ENCODE measurements at places on chromosomes 1 and 21.
A peak's percentile ranks its signal among the peaks of the same experiment; 100 is the strongest.

GRCh38 chr1:19070197-19070651 lies 113.7 kb upstream of the IFFO2 start:
- no peak for DNase-seq

DNA sequence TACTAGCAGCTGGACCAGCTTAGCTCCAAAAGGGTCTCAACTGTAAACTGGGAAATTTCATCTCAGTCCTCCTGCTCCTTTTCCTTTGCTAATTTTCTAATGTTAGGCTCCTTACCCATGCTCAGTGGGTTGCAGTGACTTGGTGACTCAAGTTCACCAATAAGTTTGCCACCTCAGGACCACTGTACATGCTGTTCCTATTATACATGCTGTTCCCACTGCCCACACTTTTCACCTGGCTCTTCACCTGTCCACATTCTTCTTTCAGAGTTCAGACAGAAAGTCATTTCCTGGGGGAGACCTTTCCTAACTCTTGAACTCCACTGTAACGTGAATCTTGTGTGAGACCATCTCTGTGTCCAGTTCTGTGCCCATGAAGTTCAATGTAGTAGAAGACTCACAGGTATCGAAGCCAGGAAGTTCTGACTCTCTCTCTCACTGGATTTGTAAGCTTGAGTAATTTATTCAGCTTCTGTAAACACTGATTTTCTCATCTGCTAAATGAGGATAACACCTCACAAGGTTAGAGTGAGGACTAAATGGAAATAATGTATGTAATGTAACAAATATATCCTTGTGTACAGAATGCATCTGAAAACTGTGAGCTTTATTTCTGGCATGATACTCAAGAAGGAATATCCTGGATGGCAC lies 17.9 kb downstream of the CD2 start:
- DNase-seq: no peak

- DNase-seq: no peak
These were observed 20.6 kb upstream of the RNU1-4 start for GRCh38 chr1:16719571-16720350.

GRCh38 chr1:78095593-78095992 lies 49.8 kb downstream of the GIPC2 start:
- no peak for DNase-seq

- DNase-seq: no peak
These were observed 894 bp downstream of the TCEA3 start for GRCh38 chr1:23423415-23424292.

DNA sequence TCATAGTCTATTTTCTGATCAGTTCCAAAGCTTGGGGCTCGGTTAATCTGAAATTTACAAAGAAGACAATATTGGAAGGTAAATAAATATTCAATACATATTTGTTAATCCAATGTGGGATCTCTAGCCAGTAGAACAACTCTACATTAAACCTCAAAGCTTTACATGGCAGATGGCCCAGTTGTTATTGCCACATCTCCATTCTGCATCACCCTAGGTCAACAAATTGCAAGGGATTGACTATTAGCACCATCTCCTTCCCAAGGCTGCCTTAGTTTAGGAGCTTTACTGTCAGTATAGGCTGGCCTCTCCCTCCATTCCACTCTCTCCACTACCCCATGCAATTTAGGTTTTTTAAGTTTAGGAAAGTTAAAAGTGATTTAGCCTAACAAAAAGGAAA lies 69.7 kb downstream of the TTLL7 start:
- no peak for DNase-seq

DNA sequence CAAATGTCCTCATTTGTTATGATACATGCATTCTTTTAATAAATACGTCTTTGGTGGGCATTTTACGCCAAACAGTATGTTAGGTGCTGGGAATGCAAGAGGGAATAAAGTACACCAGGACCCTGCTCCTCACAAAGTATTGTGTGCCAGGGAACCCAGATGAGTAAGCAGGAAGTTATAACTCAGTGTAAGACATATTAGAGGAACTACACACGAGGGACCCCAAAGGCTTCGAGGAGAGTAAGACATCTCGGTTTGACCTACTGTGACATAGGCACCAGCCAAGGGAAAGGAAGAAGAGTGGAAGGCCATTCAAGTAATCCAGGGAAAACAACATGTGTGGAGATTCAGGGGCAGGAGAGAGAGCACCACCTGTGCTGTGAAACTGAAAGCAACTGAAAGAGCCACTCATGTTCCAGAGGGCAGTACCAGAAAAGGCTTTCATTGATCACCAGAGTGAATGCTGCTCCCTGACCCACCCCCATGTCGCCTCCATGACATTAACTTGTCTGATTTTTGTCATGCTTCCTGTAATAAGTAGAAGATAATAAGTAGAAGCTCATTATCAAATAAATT lies 542.5 kb upstream of the PKN2 start:
- DNase-seq: no peak

GRCh38 chr1:97780884-97781283 lies 139.9 kb downstream of the DPYD start:
- no peak for DNase-seq

- DNase-seq: peak; percentile 89
These were observed at the start of gene KLHL21 for GRCh38 chr1:6602669-6603237. Gene KLHL21, minus strand, starts transcription at chr1:6602869. Its CDS starts 52 bp downstream, at chr1:6602817.

DNA sequence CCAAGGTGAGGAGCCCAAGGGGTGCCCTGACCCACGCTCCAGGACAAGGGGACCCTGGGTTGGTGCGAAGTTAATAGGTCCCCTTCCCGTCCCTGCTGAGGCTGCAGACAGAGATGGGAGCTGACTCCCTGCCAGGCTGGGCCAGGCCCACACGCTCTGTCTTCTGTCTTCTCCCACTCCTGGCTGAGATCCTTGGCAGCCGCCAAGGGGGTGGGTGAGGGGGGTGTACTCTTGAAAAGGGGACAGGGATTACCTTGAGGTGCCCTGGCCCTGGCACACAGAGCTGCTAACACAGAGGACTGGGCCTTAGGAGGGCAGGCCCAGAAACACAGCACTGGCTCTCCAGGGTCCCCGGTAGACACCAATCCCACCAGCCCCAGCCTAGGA lies 11.0 kb upstream of the CTRC start:
- no peak for DNase-seq

GRCh38 chr1:214247501-214248041 lies 33.4 kb upstream of the SMYD2 start:
- no peak for DNase-seq

GRCh38 chr1:90840352-90840751 lies 123.2 kb upstream of the BARHL2 start:
- DNase-seq: no peak

GRCh38 chr1:160224606-160225005 lies 19.4 kb downstream of the PEA15 start:
- no peak for DNase-seq

- DNase-seq: no peak
These were observed 33.8 kb upstream of the NFASC start for GRCh38 chr1:204836856-204837255.

GRCh38 chr1:194658090-194658439 lies 1471.7 kb upstream of the B3GALT2 start:
- DNase-seq: no peak

GRCh38 chr1:170261669-170262068 lies 115.9 kb downstream of the NTMT2 start:
- no peak for DNase-seq

- no peak for DNase-seq
These were observed 104.0 kb upstream of the ACTRT2 start for GRCh38 chr1:2917284-2917683.

DNA sequence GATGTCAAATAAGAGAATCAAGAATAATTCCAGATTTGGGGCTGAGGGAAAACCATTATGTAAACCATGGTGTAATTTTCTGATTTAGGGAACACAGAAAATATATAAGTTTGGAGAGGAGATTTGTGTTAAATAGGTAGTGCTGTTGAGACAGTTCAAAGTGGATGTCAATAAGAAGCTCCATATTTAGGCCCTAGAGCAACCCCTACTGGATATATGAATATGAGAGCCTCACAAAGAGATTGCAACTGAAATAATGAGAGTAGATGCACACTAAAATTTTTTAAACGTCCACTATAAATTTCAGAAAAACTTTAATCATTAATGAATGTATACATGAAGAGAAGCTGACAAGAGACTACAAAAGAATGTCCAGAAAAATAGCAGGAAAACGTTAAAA lies 1447.8 kb upstream of the PRMT6 start:
- DNase-seq: no peak

- no peak for DNase-seq
These were observed 27.5 kb upstream of the CD1D start for GRCh38 chr1:158153179-158153578.

- no peak for DNase-seq
These were observed at the start of gene RNF223 for GRCh38 chr1:1073743-1074587. Gene RNF223, minus strand, starts transcription at chr1:1074306. Its CDS starts 1,740 bp downstream, at chr1:1072566.

DNA sequence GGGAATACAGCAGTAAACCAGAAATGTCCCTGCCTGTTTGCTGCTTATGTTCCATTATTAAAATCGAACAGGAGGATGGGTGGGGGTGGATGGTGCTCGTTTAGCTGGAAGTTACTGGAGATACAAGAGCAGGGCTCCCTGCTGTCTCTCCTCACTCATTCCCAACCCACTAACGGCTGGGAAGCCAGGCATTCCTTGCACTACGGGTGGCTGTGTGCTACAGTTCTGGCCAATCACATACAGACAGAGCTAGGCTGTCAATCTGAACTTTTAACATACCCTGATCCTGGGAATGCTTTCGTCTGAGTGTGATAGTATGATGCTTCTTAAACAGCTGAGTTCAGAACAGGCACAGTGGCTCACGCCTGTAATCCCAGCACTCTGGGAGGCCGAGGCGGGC lies 7.0 kb downstream of the SIPA1L2 start:
- no peak for DNase-seq

- no peak for DNase-seq
These were observed 5.9 kb upstream of the SLC6A9 start for GRCh38 chr1:44037154-44037553.

DNA sequence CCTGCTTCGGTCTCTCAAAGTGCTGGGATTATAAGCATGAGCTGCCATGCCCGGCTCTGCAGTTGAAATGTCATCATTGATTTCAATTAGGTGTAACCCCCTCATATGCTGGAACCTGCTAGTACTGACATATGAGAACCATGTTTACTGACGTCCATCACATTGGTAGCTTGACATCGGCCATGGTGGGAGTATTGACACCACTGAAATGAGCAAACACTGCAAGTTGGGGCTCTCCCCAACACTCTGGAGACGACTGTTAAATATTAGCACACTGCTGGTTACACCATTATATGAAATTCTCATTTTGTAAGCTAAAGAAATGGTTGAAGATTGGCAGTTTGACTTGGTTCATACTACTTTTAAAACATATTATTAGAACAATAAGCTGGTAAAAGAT lies 63.7 kb downstream of the CNST start:
- DNase-seq: no peak

DNA sequence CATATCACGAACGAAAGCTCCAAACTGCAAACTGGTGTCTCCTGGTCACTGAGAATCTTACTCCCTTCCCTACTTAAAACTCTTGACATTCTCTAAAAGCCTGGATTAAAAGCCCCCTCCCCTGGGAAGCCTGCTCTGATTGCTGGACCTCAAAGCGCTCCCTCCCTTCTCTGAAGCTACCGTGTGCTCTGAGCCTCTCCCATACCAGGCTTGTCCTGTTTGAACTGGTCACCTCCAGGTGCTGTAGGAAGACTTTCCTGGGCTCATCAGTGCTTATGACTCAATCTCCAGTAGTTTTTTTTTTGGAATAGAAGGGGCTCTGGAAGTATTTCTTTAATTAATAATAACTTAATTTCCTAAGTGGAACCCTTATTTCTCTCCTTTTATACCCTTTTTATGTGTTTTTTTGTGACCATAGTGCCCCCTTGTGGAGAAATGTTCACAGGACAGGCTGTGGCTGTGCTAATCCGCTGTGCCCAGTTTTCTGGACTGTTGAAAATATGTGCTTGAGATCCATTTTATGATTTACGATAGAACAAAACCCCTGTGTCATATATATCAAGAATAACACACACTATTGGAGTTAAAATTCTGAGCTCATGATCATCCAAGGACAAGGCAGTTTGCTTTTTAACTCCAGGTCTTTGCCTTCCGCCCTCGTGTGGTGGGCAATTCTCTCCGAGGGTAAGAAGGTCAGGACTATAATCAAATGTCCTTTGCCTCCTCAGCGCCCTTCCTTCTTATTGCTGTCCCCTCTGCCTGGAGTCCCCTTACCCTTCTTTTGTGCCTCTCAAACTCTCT lies 16.9 kb downstream of the MTARC1 start:
- no peak for DNase-seq

- no peak for DNase-seq
These were observed 14.5 kb upstream of the ATP1A4 start for GRCh38 chr1:160136926-160137200.

- no peak for DNase-seq
These were observed 98.9 kb upstream of the DPYD start for GRCh38 chr1:98019747-98020146.

- DNase-seq: no peak
These were observed 105.9 kb upstream of the SLC45A1 start for GRCh38 chr1:8211883-8212579.

- no peak for DNase-seq
These were observed 84.3 kb upstream of the ARHGAP29 start for GRCh38 chr1:94321662-94322061.

DNA sequence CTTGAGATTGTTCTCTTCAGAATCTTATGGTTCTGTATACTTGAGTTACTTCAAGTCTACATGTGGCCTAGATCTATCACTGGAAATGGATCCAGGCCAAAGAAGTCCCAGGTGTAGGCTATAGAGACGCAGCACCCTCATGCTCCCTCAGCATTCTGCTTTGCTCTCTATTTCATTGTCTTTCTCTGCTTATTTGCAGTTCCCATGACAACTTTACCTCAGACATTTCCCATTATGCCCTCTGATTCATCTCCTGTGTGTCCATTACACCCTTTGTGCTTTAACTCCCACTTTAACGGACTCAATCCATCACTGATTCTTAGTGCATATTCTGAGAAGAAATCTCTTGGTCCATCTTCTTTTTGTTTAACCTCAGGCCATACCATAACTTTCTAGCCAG lies 236.9 kb upstream of the NRIP1 start:
- DNase-seq: no peak

DNA sequence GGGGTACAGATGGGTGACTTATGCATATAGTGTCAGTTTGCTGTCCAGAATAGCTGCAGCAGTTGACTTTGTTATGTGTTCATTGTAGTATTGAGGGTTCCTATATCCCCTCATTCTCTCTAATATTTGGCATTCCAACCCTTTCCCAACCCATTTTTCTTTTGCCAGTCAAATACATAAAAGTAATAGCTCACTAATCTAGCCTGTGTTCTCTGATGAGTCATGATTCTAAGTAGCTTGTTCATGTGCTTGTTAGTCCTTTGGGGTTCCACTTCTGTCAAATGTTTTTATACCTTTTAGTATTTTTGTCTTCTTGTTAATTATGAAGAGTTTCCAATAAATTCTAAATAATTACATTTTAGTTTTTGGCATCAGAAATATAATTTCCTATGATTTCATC lies 99.2 kb upstream of the MROH9 start:
- no peak for DNase-seq

Measured in stimulated activated naive CD4-positive, alpha-beta T cell treated with Interleukin-2 at 50 U/mL for 16 hours (primary cell).